Activated B cell treated with CpG ODN at 0.5 μM for 24 hours (primary cell): ENCODE measurements at places on chromosomes 1 and 21. TPM values are rescaled to one million over a fixed set of nuclear protein-coding genes. Genes with fewer than 3 reads are reported as not detected.

DNA sequence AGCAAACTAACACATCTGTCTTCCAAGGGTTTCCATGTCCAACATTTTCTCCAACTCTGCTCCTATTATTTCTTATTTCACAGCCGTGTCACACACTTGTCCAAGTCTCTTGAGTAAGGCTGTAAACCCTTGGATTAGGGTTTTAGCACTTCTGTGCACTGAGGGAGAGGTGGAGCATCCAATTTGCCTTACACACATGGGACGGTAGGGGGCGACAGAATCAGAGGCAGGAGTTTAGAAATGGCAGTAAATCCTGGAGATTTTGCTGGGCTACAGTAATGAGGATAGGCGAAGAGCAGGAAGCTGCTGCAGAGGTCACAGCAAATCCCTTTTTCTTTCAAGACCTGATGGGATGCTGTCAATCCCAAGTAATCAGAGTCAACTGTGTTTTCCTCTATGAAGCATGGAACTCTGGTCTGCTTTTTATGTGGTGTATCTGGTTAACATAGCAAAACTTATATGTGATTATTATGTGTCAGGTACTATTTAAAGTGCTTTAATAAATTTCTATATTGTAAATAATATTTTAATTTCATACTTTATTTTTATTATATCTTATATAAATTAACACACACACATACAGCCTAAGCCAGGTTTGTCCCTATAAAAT, 15.4 kb upstream of the LCE5A start:
- DNase-seq = no peak

BMP8B gene
- 1.2 and 1.4 TPM in 2 replicates for total RNA-seq

POLR3C gene
- 43.7 and 51.2 TPM in 2 replicates for total RNA-seq

GRCh38 chr1:25769625-25770383, 30.2 kb upstream of the SELENON start:
- no peak for DNase-seq

DNA sequence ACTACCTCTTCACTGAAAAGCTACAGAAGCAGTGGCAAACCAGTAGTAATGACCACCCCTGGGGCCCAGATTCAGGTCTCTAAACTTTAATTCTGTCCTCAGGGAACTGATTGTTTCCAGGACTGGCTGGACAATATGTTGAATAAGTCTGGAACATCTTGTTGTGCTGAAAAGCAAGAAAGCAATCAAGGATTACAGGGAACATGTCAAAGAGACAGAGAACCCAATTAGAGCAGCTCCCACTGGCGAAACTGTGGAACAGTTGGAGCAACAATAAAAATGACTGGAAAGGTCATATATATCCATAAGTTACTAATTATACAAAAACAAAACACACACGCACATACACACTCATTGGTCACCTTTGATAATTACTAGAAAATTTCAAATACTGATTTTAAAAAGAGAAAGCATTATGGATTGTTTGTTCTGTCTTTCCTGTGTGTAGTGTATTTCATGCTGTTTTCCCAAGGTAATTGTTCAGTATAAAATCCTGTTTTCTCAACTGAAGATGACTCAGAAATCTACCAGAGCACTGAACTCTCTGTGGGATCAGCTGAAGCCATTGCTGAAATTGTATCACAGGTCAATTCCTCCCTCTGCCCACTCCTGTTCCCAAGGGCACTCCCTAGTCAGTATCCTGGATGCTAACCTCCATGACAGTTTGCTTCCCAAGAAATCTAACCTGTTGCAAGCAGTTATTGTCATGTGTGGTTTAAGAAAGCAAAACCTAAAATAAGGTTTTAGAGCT, 83.6 kb upstream of the RGS1 start:
- no peak for DNase-seq

FAM20B gene
- 26.3 and 27.5 TPM in 2 replicates for total RNA-seq

- DNase-seq = no peak
Measured at GRCh38 chr1:102190429-102190828, 193.7 kb upstream of the OLFM3 start.

PRAMEF26 gene
- total RNA-seq = not detected in 2 replicates

- no peak for DNase-seq
Measured at GRCh38 chr1:162118063-162118462, 48.6 kb downstream of the NOS1AP start.

DNA sequence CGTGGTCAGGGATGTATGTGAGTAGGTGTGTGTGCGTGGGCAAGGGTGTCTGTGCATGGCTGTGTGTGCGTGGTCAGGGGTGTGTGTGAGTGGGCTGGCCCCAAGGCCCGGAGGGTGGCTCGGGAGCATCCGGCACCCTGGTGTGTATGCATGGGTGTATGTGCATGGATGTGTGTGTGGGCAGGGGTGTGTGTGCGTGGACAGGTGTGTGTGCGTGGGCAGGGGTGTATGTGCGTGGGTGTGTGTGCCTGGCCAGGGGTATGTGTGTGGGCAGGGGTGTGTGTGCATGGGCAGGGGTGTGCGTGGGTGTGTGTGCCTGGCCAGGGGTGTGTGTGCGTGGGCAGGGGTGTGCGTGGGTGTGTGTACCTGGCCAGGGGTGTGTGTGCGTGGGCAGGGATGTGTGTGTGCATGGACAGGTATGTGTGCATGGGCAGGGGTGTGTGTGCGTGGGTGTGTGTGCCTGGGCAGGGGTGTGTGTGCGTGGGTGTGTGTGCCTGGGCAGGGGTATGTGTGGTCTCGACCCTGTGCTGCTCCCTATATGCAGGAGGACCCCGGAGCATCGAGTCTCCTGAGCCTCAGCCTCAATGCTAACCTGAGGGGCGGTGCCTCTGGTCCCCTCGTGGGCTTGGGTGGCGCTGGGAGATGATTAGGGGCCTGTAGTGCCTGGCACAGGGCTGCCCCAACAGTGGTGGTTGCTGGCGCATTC, 16.3 kb downstream of the ARHGEF16 start:
- DNase-seq = no peak
